ENCODE measurements at places on chromosomes 3 and 15. TPM values are rescaled to one million over a fixed set of nuclear protein-coding genes. Genes with fewer than 3 reads are reported as not detected.

DNA sequence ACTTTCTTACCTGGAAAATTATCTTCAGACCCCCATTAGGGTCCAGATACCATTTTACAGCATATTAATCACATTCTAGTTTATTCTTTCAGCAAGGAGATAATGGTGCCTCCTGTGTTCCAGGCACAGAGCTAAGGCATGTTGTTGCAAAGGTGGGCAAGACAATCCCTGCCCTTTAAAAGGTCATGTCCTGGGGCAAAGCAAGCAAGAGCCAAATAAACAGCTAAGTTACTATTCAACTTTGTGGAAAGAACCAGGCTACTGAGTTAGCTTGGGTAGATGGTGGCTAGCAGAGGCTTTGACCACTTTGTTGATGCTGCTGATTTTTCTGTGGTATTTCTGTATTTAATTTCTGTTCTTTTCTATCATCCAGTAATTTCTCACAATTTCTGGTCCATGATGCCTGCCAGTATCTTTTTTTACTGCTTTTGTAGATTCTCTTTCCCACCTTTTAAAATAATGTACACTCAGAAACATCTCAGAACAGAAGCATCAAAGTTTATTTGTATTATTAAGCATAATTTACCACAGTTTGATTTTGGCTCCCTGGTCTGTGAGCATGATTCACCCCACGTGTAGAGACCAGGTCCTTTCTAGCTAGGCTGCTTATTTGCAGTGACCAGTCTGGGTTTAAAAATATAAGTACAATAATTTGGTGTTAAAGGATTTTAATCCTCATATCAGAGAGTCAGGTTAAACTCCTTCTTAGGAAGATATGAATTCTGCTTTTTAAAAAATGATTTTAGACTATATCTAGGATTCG is 71.5 kb downstream of the LRRC28 start:
- no peak for DNase-seq

The ZNF662 gene
- total RNA-seq: 1.1 TPM

The XCR1 gene
- not detected for total RNA-seq

- DNase-seq: no peak
These were observed 327.3 kb upstream of the NR2F2 start for GRCh38 chr15:96002890-96003859.

- no peak for DNase-seq
These were observed 908 bp upstream of the RAB43 start for GRCh38 chr3:129122412-129123011.

- peak; percentile 47 for DNase-seq
These were observed 757 bp downstream of the AVEN start for GRCh38 chr15:34038023-34038870.

DNA sequence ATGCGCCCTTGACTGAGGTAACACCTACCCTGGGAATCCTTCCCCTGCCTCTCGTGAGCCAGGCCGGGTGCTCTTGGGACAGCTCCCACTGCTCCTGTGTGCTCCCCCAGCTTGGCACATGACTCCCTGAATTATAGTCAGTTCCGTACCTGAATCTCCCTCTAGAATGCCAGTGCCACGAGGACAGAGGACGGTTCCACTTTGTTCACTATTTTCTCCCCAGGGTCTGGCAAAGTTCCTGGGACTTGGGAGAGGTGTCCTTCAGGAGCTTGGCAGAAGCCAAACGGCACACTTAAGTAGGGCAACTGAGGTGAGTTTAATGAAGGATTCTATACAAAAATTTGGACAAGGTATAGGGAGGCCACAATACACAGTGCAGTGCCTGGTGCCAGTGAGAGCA is 9.8 kb downstream of the CCR5AS start:
- DNase-seq: no peak

Data from CD8-positive, alpha-beta memory T cell (primary cell).